ENCODE measurements at places on chromosomes 2 and 18. TPM values are rescaled to one million over a fixed set of nuclear protein-coding genes. Genes with fewer than 3 reads are reported as not detected.

DNA sequence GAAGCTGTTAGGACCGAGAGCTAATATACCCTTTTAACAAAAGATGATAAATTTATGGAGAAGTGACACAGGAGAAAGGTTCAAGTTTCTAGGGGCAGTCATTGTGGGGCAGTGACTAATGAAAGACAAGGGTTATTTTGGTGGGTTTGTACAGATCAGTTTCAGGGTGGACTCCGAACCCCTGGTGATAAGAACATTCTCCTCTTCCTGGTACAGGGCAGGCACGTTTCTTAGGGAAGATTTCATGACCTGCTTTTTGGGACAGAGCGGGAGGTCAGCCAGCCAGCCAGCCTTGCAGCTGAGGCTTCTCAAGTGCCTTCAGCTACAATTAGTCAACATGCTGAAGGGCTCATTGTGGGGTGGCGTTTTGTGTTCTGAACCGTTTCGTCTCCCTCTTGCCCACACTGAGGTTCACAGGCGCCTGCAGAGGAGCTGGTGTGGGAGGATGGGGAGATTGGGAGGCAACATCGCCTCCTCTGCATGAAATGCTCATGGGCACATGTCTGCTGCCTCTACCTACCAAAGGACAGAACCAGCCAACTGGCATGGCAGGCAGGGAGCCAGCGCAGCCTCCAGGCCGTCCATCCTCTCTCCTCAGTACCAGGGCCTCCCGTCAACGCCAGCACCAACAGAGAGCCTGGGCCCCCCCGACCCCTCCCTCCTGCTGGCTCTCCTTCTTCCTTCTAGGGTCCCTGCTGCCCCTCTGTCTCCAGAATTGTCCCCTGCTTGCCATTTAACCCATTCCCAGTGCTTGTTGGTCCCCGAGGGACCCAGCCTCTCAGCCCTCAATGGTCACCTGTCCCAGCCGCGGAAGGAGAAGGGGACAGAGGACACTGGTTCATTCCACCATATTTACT is 9.6 kb downstream of the CHMP1B start:
- no peaks in the 10 kb centered on the region for H3K36me3 ChIP-seq
- H3K4me3 ChIP-seq = no peak overlapping the region
- no peak overlapping the region for H3K27ac ChIP-seq
- no peak for DNase-seq
- H3K4me1 ChIP-seq = peaks cover 6% of the 10 kb centered on the region

Gene MFSD2B
- 0.61 TPM for total RNA-seq

DNA sequence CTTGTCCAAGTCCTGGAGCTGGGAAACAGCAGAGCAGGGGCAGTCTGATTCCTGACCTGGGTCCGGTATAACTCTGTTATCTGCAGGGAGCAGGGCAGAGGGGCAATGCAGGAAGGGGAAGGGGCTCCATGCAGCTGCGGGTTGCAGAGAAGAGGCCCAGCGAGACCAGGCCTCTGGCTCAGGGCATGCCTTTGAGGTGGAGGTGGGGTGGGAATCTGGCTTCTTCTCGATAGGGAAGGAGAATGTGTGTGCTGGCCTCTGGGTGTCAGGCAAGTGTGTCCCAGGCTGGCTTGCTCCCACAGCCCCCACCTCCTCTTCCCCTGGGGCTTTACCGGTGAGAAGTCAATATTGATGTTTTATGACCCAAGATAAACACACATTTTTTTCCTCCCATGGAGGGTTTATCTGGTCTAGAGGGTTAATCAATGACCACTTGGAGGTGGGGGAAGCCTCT is 187.1 kb upstream of the HAAO start:
- H3K27ac ChIP-seq = no peak overlapping the region
- H3K4me3 ChIP-seq = no peak overlapping the region
- no peak for DNase-seq
- H3K36me3 ChIP-seq = no peaks in the 10 kb centered on the region

Gene CNGA3
- 0.84 TPM for total RNA-seq

- DNase-seq = no peak
- no peaks in the 10 kb centered on the region for H3K4me1 ChIP-seq
Observed at GRCh38 chr2:168120310-168120709, 127.1 kb downstream of the STK39 start.

DNA sequence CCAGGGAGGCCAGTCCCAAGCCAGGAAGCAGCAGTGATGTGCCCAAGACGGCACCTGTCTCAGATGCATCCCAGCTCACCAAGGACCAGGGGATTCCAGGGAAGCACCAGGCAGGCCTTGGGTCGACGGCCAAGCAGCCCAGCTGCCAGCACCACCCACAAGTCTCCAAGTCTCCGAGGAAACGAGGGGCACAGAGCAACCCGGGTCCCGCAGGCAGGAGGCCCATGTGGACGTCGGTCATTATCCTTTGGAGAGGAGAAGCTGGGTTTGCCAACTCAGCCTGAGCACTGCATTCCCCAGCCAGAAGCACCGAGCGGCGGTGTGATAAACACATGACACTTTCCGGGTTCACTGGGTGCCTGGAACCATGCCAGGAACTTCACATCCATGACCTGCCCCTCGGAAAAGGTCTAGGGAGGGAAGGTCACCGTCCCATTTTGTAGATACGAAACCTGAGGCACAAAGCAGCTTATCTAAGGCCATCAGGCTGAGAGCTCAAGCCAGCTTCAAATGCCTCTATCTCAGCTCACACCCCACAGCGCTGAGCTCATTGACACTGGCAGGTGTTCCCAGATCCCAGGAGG is 104.5 kb downstream of the ZNF516 start:
- no peak overlapping the region for H3K27ac ChIP-seq
- H3K4me1 ChIP-seq = peaks cover 39% of the 10 kb centered on the region
- H3K36me3 ChIP-seq = peaks cover 29% of the 10 kb centered on the region
- peaks cover 4% of the 10 kb centered on the region for H3K27me3 ChIP-seq
- no peak overlapping the region for H3K4me3 ChIP-seq

Gene CUL3
- 99.4 TPM for total RNA-seq

DNA sequence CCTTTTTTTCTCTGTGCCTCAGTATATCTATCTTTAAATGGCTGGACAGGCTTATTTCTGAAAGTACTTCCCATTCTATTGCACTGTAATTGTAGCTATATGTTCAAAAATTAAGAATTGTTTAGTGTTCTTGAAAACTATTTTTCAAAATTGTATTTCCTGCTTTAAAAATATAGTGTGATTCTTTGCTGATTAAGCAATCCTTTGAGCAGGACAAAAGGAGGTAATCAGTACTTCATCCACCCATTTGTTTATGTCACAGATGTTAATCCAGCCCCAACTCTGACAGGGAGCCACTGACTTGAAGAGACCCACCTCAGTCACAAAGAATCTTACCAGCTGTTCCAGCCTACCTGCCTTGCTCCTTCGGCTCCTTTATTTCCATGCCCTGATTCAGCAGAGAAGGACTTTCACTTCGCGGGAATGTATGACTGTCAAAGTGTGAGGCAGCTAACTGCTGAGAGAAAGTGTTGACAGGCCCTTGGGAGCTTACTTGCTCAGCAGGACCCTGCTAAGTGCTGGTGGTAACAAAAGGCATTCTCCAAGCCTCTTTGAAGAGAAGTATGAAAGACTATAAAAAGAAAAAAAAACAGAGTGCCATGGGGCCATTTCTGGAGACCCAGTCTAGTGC is 393.3 kb upstream of the CYRIA start:
- DNase-seq = no peak
- no peak overlapping the region for H3K4me3 ChIP-seq
- H3K4me1 ChIP-seq = peaks cover 10% of the 10 kb centered on the region
- H3K27ac ChIP-seq = no peak overlapping the region

Gene ITPRIPL1
- 25.6 TPM for total RNA-seq

GRCh38 chr2:133953524-133953923 is 300.3 kb upstream of the MGAT5 start:
- no peak overlapping the region for H3K27ac ChIP-seq
- DNase-seq = no peak
- H3K4me1 ChIP-seq = no peaks in the 10 kb centered on the region

Gene NOL4
- 0.63 TPM for total RNA-seq
